ENCODE measurements at places on chromosomes 11 and 22. TPM values are rescaled to one million over a fixed set of nuclear protein-coding genes. Genes with fewer than 3 reads are reported as not detected.

DNA sequence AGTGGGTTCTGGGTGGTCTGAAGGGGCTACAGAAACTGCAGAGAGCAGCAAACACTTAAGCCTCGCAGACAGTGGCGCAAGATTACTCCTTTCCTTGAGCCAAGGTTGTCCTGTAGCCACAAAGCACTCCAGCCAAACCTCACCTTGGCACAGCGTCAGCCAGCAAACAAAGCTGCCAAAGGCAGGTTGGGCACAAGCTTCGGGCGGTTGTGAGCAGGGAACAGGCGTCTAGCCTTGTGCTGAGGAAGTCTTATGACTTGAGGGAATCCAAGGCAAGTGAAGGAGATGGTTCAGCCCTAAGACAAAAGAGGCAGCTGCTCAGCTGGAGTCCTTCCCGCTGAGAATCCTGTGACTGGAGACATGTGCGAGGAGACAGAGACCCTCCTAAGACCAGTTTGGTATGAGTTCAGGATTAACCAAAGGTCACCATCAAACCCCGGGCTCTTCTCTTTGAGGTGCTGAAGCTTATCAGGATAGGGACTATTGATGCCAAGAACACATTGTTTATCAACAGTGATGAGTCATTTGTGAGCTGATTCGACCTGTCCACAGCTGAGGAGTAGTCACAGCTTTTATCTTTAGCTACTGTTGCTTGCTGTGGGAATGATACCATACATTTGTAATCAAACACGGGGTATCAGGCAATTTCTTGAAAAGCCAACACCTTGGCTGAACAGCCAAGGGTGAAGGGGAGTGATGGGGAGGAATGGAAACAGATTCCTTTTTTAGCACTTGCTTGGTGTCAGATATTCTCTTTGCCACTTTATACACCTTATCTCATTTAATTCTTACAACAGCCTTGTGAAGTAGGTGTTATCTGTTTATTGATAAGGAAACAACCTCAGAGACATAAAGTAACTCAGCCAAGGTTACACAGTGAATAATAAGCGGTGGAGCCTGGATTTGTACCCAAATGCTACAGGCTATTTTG, 4.6 kb downstream of the ADM start:
- DNase-seq: no peak

DNA sequence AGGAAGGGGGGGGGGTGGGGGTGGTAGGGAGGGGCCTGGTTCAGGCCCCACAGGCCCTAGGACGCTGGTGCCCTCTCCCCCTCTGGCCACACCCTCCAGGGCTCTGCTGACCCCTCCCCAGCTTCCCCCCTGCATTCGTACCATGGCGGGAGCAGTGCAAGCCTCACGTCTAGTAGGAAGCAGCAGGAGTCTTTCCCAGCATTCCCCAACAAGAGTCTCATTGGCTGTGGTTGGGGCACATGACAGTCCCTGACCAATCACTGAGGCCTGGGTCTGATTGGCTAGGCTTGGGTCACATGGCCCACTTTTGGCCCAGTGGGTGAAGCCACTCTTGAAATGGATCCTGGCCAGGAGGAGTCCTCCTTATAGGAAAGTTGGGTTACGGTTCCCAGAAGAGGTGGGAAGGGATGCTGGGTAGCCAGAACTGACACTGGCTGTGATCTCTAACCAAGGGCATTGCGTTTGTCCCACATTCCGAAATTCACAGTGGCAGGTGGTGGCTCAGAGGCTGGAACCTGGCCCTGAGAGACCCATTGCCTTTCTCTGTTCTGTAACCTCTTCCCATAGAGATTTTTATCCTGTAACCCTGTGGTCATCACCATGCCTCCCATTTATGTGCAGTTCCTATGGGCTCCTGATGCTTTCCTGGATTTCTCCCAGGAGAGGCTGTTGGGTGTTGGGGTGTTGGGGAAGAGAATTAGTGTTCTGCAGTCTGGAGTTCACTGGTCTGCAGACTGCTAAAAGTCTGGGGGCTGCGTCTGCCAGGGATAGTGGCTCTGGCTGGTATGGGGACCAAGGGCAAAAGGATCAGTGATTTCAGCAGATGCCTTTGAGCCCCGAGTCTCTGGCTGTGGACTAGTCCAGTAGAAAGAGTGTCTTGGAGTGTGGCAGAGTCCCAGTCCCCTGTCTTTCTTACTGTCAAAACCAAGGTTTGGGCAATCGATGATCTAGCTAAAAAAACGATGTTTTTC, 58.9 kb upstream of the MYEOV start:
- DNase-seq: peak; percentile 69

DNA sequence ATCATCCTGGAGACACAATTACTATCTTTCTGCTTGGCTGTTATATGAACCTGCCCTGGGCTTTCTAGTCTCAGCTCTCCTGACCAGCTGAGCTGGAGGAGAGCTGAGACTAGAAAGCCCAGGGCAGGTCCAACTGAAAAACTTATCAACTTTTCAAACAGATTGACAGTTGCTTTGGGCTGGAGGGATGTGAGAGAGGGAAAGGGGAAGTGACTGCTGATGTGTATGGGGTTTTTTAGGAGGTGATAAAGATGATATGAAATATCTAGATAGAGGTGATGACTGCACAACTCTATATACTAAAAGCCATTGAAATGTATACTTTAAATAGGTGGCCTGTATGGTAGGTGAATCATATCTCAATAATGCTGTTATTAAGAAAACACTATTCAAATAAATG, 60.2 kb upstream of the CHRM4 start:
- no peak for DNase-seq

DNA sequence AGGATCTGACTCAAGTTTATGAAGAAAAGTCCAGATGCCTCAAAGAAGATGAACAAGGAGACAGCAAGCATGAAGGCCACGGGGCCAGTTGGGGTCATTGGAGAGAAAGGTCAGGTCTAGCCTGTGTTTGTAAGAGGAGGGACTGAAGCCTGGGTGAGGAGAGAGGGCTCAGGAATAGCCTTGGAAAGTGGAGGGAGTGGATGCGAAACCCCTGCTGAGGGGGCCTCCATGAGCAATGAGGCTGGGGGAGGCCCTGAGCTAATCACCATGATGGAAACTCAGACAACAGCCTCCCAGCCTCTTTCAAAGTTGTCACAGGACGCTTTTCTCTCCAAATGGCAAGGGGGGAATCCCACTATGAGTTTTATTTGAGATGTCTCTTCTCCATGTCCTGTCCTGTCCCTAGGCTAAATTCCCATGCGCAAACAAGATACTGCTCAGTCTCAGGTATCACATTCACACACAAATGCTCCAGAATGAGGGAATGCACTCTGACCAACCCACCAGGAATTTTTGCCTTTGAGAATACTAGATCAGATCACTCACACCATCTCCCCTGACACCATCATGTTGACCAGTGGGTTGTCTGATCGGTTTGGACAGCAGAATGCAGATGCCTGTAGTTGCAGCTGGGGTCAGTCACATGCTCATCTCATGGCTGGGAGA, 51.3 kb upstream of the TOP3B start:
- no peak for DNase-seq

GRCh38 chr11:64809781-64810241, 540 bp downstream of the MEN1 start:
- DNase-seq: no peak

DNA sequence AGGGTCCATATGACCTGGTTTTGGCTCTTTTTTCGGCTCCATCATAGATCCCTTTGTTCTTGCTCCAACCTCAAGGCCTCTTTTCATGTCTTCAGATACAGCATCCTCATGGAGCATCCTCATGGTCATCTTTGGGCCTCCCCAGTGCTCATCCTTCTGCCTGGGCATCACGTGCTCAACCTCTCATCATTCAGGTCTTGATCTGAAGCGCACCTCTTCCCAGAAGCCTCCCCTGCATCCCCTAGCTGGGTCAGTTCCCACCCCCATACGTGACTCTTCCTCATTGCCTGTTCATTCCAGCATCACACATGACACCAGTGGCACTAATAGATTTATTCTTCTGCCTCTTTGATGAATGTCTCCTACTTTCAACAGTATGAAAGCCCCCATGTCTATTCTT, 192.2 kb downstream of the MIAT start:
- DNase-seq: no peak

- DNase-seq: no peak
Measured at GRCh38 chr11:26297189-26297975, 34.5 kb upstream of the ANO3 start.

- no peak for DNase-seq
Measured at GRCh38 chr11:9385327-9385899, 961 bp downstream of the IPO7 start.

GRCh38 chr11:69630017-69630416, 10.9 kb upstream of the CCND1 start:
- peak; percentile 14 for DNase-seq

DNA sequence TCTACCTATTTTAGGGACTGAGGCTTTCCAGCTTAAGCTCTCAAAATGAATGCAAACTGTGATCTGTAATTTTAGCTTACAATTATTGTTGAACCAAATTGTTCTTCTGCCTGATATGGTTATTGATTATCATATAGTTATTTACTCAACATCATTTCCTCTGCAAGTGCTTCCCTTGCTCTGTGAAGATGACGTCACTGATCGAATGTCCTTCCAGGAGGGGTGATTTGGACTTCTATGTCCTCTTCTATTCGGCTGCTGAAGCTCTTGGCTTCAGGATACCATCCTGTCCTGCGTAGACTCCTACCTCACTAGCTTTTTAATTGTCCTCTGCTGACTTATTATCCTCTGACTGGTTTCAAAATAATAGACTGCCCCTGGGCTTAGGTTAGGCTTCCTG, 137.4 kb upstream of the LARGE1 start:
- no peak for DNase-seq

DNA sequence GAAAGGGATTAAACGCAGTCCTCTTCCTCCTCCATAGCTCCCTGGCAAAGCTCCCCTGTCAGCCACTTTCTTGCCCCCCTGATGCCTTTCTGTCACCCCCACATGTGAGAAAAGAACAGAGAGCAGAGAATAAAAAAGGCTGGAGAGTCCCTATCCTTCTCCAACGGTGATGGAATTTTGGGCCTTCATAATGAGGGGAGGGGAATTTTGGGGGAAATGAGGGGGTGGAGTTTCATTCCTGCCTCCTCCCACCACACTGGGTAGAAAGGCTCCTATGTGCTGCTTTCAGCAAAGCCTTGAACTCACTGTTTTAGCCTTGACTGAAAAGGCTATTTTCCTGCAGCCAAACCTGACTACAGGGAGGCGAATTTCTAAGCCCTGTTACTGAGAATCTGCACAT, 59.3 kb downstream of the C11orf58 start:
- no peak for DNase-seq

DNA sequence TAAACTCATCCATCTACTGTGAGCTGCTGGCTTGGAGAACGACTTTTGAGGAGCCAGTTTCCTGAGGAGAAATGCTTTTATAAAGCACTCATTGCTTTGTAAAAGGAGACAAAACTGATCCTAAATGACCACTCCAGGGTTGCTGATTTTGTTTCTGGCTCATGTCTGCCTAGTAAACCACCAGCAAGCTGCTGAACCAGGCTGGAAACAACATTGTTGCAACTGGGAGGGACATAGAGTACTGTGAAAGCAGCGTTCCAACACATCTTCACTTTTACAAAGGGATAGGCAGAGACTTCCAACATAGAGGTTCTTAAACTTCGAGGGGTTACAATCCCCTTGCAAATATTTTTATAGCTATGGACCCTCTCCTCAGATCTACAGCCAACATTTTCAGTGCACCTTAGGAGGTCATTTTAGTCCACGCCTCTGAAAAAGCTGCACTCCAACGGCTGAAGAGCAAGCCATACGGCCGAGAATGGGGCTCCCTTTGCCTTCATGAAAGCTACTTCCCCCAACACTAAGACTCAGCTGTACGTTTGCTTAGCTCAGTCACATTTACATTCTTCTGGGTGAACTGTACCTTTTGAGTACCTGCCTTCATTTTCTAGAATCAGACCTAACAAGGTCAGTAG, 54.7 kb downstream of the PANX1 start:
- no peak for DNase-seq

GRCh38 chr22:20781272-20781990, 7.5 kb downstream of the SERPIND1 start:
- no peak for DNase-seq

Gene LDHAL6A
- total RNA-seq: not detected

Gene KRTAP5-1
- not detected for total RNA-seq

Gene OOSP1
- total RNA-seq: not detected

Gene MGAT3
- total RNA-seq: 43.8 TPM

Gene TMEM126A
- total RNA-seq: 36.6 TPM
